ENCODE measurements at places on chromosomes 6 and 20.
A peak's percentile ranks its signal among the peaks of the same experiment; 100 is the strongest.

- DNase-seq: no peak
Measured at GRCh38 chr20:8309634-8310033, 177.6 kb downstream of the PLCB1 start.

GRCh38 chr6:77604476-77604875 is 48.4 kb upstream of the MEI4 start:
- DNase-seq: no peak

- no peak for DNase-seq
Measured at GRCh38 chr6:80544976-80545722, 438.7 kb downstream of the BCKDHB start.

- DNase-seq: no peak
Measured at GRCh38 chr6:68159433-68159832, 475.6 kb upstream of the ADGRB3 start.

DNA sequence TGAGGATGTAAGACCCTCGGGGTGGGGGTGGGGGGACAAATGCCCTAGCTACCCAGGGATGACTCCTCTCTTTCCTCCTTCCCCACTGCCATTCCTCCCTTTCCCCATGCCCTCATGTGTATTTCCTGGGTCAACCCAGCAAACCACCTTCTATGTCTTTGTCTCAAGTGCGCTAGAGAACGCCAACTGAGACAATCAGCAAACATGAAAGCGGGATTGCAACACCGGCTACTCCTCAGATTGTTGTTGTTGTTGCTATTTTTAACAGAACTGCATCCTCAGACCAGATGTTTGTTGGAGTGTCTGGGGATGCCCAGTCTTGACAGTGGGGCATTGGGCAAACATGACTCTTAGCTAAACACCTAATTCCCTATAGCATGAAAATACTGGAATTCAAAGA is 39.3 kb upstream of the HIVEP1 start:
- no peak for DNase-seq

DNA sequence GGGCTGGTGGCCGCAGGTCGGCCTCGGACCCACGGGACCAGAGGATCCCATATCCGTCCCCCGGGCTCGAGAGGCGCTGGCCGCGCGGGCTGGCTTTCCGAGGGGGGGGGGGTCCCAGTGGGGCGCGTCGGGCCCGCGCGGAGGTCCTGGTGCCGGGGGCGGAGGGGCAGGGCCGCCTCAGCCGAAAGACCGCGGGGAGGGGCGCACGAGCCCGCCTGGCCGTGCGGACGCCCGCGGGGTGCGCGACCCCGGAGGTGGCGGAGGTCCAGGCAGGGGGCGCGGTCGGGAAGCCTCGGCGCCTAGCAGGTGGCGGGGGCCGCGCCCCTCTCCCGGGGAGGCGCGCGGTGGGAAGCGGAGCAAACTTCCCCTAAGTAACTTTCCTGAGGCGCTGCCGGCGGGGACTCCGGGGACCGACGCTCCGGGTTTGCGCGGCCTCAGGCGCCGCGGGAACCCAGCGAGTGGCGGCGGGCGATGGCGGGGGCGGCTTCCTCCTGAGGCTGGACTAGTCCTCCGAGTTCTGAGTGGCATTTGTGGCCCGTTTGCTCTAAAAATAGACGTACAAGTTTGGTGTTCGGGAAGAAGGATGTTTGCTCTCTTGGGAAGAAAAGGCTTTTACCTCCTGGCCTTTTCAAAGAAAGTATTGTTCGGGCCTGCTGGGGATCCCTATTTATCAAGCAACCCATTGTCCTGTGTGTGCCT is 26.5 kb upstream of the BTBD3 start:
- DNase-seq: peak; percentile 24

DNA sequence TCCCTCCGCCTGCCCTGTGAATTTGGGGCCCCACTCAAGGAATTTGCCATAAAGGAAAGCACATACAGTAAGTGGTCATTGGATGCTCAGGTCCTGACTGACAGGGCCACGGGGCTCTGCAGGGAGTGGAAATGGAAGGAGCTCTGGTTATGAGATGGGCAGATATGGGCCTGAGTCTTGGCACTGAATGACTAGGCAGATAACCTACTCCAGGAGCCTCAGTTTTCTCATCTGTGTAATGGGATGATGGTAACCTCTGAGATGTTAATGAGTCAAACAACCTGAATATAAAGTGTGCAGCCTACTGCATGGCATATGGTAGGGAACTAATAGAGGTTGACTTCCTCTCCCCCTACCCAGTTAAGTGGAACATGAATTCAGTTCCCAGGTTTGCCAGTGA is 56.4 kb upstream of the NAA20 start:
- DNase-seq: no peak

DNA sequence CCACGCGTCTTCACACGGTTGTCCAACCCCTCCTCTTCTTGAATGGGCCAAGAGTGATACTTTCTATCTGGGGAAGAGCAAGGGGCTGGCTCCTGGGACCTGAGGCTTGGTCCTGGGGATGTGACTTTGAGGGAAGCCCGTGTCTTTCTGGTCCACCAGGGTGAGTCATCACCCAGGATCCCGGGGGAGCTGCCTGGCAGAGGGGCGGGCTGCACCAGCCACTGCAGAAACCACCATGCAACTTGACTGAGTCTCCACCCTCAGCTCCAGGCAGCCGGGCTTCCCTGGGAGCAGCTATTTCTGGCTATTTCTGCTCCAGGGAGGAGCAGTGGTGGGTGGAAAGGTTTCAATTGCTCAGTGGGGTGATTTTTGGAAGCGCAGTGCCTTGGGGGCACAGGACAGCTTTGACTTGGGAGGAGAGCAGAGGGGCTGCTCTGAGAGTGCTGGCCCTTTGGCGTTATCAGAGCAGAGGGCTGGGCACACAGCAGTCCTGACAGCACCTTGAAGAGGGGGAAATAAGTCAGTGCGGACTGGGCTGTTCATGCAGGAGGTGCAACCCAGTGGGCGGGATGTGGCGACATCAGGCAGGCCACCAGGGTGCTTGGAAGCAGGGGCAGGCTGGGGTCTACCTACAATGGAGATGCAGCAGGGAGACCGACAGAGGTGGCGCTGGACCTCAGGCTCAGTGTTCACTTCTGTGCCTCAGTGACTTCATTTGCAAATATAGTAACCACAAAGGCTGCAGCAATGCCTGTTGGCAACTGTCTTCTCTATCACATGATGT is 45.1 kb upstream of the FAM83D start:
- no peak for DNase-seq

DNA sequence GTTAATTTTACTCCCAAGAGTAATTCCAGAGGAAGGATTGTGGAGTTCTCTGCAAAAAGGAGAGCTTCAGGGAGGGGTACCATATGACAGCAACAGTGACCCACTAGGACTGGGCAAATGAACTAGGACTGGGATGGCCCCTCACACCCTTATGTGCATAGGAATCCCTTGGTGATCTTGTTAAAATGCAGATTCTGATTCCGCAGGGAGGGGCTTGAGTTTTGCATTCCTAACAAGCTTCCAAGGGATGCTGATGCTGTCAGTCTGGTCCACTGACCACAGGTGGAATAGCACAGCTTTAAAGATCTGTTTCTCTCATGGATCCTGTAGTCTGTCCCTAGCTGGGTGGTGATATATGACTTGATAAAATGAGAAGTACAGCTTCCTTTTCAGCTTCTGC is 6.3 kb upstream of the FOXA2 start:
- no peak for DNase-seq

- no peak for DNase-seq
Measured at GRCh38 chr20:46484954-46485353, 28.4 kb downstream of the ZNF334 start.

DNA sequence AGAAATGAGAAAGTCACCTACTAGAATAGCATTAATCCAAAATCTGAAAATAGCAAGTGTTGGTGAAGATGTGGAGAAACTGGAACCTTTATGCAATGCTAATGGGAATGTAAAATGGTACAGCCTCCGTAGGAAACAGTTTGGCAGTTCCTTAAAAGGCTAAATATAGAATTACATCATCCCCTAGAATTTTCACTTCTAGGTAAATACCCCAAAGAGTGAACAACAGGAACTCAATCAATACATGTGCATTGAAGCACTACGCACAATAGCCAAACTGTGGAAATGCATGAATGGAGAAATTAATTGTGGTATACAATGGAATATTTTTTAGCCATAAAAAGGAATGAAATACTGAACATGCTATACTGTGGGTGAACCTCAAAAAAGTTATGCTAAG is 982.0 kb upstream of the FLRT3 start:
- no peak for DNase-seq

DNA sequence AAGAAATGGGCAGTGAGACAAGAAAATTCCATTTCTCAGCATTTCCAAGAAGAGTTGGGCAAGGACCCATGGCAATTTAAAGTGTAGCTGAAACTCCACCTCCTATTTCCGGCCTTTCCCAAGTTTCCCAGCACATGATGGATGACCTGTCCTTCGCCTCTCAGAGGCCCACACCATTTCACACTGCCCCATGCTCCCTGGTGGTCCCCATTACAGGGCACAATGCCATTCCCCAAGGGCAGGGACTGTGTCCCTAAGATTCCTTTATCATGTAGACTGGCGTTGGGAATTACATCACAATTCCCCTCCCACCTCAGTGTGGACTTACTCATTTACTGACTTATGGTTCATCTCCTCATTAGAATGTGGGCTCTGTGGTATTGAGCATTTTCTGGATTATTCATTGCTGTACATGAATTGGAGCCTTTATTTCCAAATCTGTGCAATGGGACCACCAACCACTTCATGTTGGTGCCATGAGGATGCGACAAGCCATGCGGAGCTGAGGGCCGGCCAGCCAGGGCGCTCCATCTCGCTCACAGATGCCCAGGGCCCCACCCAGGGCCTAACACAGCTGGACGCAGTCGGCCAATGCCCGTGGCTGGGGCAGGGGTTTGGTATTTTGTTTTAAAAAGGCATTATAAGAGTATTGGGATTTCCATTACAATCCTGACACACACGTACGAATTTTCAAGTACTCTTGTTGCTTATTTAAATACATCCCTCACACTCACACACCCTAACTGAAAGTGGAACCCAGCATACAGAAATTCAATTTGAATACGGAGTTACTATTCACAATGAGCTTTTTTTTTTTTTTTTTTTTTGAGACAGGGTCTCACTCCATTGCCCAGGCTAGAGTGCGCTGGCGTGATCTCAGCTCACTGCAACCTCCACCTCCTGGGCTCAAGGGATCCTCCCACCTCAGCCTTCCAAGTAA is 5.4 kb downstream of the ACSS1 start:
- no peak for DNase-seq

- no peak for DNase-seq
Measured at GRCh38 chr20:59837623-59838394, 95.6 kb downstream of the SYCP2 start.

GRCh38 chr6:132234356-132234755 is 166.9 kb downstream of the MOXD1 start:
- no peak for DNase-seq

- DNase-seq: no peak
Measured at GRCh38 chr20:24752612-24753011, 196.5 kb upstream of the CST7 start.

- no peak for DNase-seq
Measured at GRCh38 chr6:85343428-85343827, 106.5 kb upstream of the NT5E start.

DNA sequence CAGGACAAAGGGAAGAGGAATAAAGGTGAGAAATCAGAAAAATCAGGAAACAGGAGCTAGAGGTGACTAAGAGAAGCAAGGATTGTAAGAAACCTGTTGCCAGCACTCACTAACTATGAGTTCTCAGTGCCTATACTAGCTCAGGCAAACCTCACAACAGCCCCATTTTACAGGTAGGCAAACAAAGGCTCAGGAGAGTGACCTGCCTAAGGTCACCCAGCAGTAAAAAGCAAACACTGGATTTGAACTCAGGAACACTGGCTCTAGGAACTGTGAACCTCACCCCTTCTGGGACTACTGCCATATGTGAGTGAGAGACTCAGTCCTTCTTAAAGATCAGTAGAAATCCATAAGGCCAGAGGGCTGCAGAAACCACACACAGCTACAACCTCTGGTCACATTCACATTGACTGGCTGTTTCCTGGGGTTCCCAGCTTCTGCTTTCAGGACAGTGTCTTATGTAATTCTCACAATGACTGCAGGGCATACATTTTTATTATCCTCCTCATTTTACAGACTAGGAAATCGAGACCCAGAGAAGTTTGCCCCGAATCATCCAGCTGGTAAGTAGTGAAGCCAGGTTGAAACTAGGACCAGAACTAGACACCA is 80.7 kb upstream of the MAFB start:
- no peak for DNase-seq

DNA sequence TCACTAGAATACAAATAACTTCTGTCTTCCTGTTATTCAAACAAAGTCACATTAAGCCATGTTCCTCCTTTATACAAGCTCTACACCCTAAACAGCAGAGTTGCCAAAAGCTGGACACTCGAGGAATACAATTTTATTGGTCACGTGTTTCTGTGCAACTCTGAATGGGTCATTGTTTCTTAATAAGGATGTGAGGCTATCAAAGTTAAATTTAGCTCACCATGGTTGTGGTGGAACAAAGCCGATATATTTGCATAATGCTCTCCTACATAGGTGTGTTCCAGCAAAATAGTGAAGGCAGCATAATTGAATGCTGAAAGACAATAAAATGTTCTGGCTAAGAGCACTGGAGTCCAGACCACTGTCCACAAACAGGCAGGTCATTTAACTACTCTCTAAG is 36.9 kb upstream of the CD2AP start:
- DNase-seq: no peak

- no peak for DNase-seq
Measured at GRCh38 chr20:19497064-19497463, 261.0 kb upstream of the RIN2 start.

DNA sequence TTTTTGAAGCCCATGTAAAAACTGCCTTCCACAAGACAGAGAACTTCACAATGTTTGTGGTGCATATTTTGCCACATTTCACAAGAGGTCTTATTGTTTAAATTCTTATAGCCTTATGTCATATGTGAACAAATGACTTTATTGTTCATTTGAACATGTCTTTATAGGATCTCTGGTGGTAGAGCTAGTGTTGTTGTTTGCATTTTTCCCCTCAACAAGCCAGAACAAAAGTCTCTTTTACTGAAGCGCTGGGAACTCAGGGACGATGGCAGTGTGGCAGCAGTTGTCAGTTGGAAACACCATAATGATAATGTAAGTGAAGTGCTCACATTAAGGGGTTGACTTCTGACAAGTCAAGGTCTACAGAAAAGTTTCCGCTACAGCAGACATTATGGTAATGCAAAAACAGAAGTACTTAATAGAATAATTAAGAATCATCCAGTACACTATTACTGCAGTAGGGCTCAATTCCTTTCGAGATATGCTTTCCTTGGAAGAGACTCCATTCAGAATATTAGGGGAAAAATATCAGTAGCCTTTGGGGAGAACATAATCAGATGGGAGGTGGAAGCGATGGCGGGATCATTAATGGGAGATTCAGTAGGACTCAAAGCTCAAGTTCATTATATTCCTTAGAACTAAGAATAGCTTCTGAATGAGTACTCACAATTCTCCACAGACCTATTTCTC is 180.0 kb downstream of the GJA10 start:
- no peak for DNase-seq

GRCh38 chr20:60718743-60719480 is 533.1 kb upstream of the CDH4 start:
- no peak for DNase-seq

DNA sequence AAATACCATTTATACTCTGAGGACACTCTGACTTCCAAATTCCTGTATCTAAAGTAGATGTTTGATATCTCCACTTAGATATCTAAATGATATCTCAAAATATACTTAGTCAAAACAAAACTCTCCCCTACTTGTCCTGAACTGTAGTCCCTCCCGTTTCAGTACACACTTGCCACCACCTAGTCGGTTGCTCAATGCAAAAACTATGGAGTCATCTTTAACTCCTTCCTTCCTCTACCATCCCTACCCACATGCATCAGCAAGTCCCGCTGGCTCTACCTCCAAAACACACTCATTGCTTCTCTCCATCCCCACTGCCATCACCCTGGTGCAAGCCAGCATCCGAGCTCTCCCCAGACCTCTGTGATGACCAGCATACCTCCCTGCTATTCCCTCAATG is 13.2 kb downstream of the STX7 start:
- no peak for DNase-seq

Data from activated naive CD4-positive, alpha-beta T cell treated with anti-CD3 and anti-CD28 coated beads, Interleukin-2, amount 50 U/mL, for 16 hours (primary cell).